RWPE2 (cell line): ENCODE measurements at places on chromosomes 3 and 15.

GRCh38 chr15:39157882-39158281 is 423.0 kb upstream of the THBS1 start:
- DNase-seq, result no peak

GRCh38 chr3:18389108-18389733 is 35.9 kb downstream of the SATB1 start:
- no peak for DNase-seq

- no peak for DNase-seq
These were observed 7.8 kb upstream of the NRROS start for GRCh38 chr3:196631682-196632045.

DNA sequence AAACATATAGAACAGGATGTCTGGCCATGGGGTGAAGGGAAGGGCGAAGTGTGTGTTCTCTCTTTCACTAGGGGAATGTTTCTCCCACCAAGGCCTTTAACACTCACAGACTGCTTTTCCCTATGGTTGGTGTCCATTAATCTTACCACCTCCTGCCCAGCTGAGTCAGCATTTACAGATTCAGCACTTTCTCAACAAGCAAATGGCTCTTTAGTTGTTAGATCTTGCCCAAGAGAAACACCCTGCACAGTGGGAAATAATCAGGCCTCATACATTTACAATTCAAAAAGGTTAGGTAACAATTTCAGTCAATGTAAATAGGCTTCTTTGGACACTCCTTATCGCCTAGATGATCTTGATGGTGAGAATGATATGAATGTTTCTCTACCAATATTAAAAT is 418.2 kb downstream of the EPHA3 start:
- no peak for DNase-seq

GRCh38 chr3:64488939-64489338 is 198.9 kb downstream of the ADAMTS9 start:
- DNase-seq, result no peak

GRCh38 chr15:64515196-64515595 is 54.8 kb downstream of the ZNF609 start:
- DNase-seq, result no peak

- DNase-seq, result no peak
These were observed 30.8 kb downstream of the ARHGEF26 start for GRCh38 chr3:154151969-154152368.

DNA sequence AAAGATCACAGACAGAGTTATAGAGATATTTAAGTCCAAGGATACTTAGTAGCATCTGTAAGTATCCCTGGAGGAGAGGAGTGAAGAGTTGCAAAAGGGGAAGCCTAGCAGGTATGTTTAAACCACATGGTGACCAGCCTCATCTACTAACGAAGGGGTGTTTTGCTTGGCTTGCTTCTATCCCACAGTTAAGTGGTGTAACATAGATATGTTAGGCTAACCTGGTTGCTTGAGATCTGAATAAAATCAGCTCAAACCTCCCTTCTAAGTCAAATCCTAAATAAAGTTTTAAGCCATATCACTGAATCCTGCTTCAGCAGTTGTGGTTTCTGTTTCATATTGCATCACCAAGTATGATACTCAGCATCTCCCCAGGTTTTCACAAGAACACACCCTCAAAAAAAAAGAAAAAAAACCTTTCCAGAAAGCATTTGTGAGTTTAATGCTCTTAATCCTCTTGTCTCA is 880.2 kb downstream of the ROBO1 start:
- DNase-seq, result no peak

- no peak for DNase-seq
These were observed 1.6 kb upstream of the CELSR3 start for GRCh38 chr3:48664313-48664644.
